ENCODE measurements at places on chromosomes 7 and 10.

- DNase-seq: no peak
Observed at GRCh38 chr7:28615091-28615490, 202.8 kb downstream of the CREB5 start.

- no peak for DNase-seq
Observed at GRCh38 chr7:36116347-36117202, 36.5 kb upstream of the EEPD1 start.

DNA sequence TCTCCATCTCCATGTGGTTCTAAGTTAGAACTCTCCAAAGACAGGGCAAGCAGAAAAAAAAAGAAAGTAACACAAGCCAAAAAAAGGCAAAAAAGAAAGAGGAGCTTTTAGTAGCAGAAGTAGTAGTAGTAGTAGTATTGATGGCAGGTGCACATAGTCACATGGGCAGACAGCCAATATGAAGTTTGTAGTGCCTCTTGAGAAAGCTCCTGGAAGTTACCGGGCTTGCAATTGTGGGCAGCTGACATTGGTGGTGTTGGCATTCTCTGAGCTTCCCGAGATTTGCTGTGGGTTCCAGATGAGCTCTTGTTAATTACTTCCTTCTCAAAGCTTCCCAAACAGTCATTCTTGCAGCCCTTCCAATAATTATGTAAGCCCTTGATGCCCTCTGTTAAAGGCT is 1128.5 kb downstream of the TYW1 start:
- no peak for DNase-seq

- no peak for DNase-seq
Observed at GRCh38 chr10:89591111-89591795, 53.8 kb downstream of the PANK1 start.

DNA sequence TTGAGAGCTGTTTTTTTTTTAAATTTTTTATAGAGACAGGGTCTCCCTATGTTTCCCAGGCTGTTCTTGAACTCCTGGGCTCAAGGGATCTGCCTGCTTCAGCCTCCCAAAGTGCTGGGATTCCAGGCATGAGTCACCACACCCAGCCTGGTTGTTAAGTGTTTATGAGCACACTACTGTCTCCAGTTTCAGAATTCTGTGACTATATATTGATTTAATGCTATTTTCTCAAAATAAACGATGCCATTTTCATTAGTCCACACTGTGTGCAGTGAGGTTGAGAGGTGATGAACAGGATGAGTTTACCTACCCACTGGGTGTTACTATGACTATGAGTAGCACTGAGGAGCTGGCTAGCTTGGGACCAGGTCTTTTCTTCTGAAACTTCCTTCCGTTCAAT is 110.9 kb upstream of the FAM180A start:
- no peak for DNase-seq

DNA sequence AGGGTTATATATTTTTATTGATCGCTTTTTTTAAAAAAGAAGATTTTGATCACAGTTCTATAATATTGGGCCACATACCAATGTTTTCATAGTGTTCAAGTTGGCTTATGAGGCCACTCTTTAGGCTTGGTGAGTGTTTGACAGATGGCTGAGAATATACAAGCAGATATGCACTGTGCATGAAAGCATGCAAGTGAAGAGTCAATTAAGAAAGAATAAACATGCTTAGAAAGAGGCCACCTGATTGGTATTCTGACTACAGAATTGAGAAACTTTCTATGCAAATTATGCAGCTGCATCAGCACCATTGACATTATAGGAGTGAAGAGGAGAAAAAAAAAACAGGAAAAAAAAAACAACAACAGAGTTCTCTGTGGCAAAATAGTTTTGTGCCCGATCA is 39.9 kb downstream of the CABCOCO1 start:
- DNase-seq: no peak

DNA sequence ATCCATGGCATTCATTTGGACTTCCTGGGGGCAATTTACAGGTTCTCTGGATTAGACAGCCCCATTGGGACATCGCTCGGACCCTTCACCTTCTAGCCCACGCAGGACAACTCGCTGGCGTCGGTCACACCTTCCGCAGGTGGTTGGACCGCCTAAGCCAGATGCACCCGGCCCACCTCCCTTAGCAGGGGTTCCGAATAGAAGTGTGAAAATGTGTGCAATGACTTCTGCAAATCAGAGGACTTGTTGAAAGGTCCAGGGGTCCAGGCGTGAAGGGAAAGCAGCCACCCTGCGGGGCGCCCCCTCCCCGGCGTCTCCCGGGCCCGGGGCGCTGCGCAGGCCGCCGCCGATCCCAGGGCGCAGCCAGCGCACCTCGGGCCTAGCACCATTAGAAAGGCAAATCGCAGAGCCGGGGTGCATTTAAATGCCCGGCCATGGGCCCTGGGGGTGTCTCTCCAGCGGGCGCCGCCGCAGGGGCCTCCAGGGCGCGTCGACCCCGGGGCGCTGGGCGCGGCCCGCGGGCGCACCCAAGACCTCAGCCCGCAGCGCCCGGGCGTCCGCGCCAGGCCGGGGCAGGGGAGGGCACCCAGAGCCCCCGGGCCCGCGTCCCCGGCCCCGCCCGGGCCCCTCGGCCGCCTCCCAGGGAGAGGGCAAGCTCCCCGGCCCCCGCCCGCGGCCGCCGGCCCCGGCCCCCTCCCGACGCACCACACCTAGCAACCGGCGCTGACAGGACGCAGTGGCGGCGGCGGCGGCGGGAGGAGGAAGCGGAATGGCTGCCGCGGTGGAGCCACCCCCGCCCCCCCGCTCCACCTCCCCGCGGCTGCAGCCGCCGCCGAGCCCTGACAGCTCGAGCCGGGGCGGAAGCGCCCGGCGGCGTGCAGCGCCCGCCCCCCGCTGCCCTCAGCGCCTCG is 1.2 kb downstream of the JAZF1 start:
- no peak for DNase-seq

- DNase-seq: no peak
Observed at GRCh38 chr7:51589111-51589510, 272.5 kb upstream of the COBL start.
